Activated naive CD4-positive, alpha-beta T cell treated with anti-CD3 and anti-CD28 coated beads, Interleukin-2, amount 50 U/mL, for 72 hours (primary cell): ENCODE measurements at places on chromosomes 12 and 14.

- no peak for DNase-seq
Measured at GRCh38 chr14:89955022-89955744, 544 bp upstream of the TDP1 start.

- no peak for DNase-seq
Measured at GRCh38 chr12:115064296-115064695, 380.3 kb upstream of the TBX3 start.

DNA sequence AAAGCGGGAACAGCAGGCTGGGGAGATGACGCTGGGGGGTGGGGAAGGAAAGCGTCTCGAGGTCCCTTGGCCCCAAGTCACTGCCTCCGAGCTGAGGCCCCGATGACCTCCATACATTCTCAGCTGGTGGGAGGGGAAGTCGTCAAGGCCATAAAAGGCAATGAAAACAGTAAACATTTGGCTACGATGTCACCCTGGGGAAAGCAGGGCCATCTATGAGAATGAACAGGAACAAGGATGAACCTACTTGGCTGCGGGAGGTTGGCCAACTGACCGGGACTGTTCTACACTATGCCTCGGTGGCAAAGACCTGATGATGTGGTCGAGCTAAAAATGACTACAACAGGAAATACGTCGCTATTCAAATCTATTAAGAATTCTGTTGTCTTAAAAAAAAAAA, 19.5 kb downstream of the PRKAB1 start:
- DNase-seq: no peak

DNA sequence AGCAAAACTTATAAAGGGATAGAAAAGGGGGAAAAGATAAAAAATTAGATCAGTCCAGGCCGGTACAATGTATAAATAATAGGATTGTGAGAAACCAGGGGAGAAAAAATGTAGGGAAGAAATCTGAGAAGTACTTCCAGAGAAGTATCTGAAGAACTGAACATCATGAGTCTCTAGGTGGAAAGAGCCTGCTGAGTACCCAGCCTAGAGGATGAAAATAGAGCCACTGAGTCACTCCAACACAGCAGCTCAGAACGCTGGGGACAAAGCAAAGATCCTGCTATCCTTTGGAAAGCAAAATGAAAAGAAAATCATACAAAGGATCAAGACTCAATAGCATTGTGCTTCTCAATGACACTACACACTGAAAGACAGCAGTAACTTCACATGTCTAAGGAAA, 138.0 kb downstream of the ANO6 start:
- no peak for DNase-seq

- DNase-seq: no peak
Measured at GRCh38 chr12:130922511-130922953, 31.2 kb upstream of the ADGRD1 start.

DNA sequence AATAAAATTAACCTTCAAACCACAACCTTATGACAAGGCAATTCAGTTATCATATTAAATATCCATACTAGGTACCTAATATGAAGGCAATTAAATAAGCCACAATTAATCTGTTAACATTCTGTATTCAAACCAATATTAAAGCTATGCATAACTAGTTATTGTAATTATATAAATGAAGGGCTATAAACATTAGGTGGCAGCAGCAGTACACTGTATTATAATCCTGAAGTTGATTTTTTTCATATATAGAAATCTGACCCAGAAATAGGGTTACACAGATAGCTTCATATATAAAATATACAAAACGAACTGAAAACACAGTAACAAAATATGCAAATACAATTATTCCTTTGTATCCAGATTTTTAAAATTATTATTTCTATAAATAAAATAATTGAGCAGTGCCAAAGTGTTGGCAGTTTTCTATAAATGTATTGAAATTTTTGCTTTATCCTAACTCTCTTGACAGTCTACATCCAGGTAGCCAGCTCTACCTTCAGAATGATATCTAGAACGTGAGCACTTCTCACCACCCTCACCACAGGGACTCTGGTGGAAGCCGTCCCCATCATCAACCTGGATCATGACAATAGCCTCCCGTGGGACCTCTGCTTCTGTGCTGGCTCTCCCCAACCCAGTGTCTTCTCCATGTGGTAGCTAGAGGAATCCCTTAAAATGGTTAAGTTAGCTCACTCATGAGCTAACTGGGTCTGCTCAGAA, 136.2 kb downstream of the MED13L start:
- no peak for DNase-seq

DNA sequence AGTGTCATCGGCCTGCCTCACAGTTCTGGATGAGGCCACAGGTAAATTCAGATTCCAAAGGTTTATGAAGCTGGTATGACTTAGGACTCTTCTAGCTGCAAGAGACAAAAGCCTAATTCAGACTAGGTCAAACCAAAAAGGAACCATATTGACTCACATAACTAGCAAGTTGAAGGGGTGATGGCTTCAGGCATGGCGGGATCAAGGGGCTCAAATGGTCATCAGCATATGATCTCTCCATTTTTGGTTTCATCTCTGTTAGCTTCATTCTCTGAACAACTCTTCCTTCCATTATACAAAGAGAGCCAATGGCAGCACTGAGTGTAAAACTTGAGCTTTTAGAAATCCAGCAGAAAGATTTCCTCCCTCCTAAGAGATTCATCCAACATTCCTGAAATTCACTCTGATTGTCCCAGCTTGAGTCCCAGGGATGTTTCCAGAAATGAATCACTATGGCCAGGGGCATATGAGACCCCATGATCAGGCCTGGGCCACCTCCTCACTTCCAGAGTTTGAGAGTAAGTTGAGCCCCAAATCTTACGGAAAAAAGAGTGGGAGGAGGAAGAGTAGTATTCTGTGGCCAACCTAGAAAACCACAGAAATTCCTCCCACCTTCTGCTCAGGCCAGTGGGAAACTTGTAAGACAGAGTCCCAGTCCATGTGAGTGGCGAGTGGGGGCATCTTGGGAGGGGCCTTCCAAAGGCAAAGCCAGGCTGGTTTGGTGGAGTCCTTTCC, 2.0 kb upstream of the MAP1LC3B2 start:
- no peak for DNase-seq

DNA sequence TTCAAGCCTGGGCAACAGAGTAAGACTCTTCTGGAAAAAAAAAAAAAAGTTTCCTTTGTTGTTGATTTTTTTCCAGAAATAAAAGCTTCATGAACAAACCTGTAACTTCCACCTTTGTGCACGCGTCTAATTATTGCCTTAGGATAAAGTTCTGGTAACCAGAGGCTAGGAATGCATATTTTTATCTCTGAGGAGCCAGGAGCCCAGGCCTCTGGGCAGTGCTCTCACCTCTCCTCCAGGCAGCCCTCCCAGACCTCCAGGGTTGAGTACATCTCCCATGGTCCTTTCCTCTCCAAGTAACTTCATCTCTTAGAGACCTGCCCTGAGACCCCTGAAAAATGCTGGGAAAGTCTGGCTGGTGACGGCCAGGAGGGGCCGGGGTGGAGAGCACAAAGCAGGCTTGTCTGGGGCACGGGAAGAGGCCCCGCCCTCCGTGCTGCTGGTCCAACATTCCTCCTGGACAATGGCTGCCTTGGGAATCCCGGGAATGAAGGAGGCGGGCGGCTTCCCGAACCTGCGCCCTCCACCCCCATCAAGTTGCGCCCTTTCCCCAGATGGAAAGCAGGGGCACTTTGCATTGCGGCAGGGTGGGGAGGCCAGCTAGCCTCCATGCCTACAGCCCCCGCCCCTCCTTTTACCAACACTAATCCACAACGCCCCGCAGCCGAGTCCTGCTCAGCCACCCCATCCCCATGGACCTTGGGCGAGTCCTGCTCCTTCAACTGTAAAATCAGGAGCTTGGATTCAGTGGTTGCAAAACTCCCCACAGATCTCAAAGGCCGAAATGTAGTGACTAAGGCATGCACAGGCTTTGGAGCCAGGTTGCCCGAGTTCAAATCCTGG, 7.3 kb upstream of the FIGNL2 start:
- DNase-seq: no peak

GRCh38 chr14:92660571-92660970, 87.9 kb downstream of the LGMN start:
- no peak for DNase-seq

DNA sequence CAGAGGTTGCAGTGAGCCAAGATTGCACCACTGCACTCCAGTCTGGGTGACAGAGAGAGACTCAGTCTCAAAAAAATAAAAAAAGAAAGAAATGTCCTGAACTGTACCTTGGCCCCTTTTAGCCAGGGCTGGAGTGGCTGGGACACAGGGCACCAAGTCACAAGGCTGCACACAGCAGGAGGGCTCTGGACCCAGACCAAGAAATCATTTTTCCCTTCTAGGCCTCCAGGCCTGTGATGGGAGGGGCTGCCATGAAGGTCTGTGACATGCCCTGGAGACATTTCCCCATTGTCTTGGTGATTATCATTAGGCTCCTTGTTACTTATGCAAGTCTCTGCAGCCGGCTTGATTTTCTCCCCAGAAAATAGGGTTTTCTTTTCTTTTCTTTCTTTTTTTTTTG, 5.1 kb upstream of the ACOT6 start:
- no peak for DNase-seq

- no peak for DNase-seq
Measured at GRCh38 chr12:101616027-101616494, 21.3 kb downstream of the MYBPC1 start.

DNA sequence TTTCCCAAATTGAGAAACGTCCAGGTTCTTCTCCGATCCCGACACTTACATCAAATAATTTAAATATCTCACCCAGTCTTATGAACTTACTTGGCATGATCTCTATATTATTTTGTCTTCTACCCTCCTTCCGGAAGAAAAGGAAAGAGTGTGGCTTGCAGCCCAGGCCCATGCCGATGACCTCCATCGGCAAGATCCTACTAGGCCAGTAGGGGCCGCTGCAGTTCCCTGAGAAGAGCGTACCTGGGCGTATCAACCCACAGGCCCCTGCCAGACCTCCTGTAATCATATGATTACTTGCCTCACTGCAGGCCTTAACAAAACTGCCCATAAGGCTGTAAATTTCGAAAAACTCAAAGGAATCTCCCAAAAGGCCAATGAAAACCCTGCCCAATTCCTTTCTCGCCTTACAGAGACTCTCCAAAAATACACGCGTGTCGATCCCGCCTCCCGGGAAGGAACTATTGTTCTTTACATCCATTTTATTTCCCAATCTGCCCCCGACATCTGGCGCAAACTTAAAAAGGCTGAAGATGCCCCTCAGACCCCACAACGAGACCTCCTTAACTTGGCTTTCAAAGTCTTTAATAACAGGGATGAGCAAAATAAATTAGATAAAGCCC, 69.6 kb downstream of the MOK start:
- DNase-seq: peak; percentile 86

DNA sequence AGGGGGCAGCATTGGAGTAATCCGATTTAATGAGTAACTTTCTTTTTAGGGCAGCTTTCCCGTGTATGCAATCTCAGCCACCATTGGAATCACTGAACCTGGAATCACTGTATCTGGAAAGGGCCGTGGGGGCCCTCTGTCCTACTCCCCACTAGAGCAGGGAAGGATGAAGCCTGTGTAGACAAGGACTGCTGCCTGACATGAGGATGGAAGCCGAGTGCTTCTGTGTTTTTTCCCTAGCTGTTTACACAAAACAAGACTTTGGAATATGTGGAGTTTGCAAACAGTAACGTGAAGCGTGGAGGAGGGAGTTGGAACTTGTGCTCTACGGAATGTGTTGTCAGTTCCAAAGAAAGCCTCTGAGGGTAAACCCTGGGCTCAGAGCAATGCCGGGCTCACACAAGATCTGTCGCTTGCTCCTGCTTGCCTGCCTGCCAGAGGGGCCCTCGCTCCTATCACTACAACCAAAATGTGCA, 32.4 kb upstream of the HDAC7 start:
- DNase-seq: no peak

GRCh38 chr14:94768141-94768520, 1.8 kb downstream of the GSC start:
- DNase-seq: no peak

DNA sequence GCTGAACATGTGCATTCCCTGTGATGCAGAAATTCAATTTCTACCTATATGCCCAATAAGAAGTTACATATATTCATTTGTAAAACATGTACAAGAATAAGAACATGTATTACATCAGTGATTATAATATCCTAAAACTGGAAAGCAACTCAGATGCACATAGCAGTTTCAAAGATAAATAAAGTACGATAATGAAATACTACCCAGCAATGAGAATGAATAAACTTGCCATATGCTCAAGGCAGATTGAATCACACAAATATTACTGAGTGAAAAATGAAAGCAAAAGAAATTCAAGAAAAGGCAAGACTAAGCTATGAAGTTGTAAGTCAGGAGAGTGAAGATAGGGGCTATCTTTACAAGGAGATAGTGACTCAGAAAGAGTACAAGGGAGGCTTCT, 345.3 kb upstream of the OR4E1 start:
- DNase-seq: no peak

DNA sequence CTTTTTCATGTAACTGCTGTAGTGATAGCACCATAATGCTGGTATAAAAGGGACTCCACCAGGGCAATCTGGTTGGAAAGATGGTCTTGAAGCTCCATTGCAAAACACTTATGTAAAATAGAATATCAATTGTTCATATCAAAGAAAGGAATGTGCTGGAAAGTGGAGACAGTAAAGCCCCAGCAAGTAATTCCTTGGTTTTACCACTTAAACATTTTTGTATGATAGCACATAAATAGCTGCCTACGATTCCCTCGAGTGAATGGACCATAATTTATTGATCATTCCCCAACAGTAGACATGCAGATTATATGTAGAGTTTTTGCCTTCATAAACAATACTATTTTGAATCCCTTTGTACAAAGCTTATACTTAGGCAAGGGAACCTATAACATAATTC, 275.4 kb downstream of the PAWR start:
- DNase-seq: no peak

DNA sequence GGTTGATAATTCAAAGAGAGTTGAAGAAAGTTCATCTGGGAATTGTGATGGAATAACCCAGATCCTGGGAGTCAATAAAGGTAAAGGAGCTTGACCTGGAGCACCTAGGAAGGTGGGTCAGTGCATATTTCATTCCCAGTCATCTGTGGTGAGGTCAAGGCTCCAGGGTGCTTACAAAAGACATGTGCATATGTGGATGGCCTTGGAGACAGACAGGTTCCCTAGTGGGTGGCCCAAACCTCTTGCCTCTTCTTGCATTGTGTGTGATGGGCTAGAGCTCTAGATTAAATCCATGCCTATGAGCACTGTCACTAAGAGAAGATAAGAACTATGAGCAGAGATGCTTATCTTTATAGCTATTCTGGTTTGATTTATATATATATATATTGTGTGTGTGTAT, 75.5 kb upstream of the CISTR start:
- DNase-seq: no peak

DNA sequence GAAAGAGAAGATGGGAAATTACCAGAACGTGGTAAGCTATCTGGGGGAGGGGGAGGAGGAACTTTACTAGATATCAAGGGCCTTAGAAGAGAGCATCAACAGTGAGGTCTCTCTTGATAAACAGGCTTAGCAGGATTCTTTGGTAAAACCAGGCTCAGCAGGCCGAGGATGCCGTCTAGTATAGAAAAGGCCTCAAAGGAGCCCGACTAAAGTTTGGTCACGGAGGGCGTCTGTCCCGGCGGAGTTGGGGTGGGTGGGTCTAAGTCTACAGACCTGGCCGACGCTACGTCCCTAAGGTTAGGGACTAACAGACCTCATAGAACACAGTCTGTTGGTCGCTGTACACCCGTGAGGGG, 538 bp upstream of the TIGAR start:
- DNase-seq: no peak

GRCh38 chr14:94394581-94395207, 6.3 kb upstream of the SERPINA1 start:
- no peak for DNase-seq
